ENCODE measurements at places on chromosomes 7 and 10.

DNA sequence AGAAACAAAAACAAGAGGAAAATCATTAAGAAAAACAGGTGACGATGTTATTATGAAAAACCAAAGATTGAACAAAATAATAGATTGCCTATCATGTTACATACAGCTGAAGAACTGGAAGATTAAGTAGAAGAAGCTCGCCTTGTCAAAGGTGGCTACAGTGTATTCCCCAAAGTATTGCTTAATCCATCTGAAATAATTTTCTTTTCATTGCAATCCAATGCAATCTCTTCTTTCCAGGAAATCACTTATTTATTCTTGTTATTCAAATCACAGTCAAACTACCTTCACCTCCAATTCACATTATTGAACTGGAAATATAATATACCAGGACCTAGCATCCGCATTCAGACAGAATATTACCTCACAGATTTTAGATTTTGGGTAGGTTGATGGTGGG lies 235.9 kb downstream of the AHR start:
- DNase-seq = no peak

GRCh38 chr10:88725798-88726197 lies 19.7 kb downstream of the LIPK start:
- no peak for DNase-seq

- no peak for DNase-seq
Observed at GRCh38 chr10:13977861-13978532, 352.7 kb downstream of the FRMD4A start.

- no peak for DNase-seq
Observed at GRCh38 chr7:80517282-80517747, 5.5 kb upstream of the GNAT3 start.

GRCh38 chr7:66189695-66190503 lies 15.2 kb upstream of the TPST1 start:
- no peak for DNase-seq

GRCh38 chr10:49078433-49078832 lies 36.9 kb downstream of the VSTM4 start:
- no peak for DNase-seq

- DNase-seq = no peak
Observed at GRCh38 chr10:112750427-112751167, 199.4 kb upstream of the TCF7L2 start.

- DNase-seq = no peak
Observed at GRCh38 chr10:49365675-49366415, 30.0 kb downstream of the DRGX start.

DNA sequence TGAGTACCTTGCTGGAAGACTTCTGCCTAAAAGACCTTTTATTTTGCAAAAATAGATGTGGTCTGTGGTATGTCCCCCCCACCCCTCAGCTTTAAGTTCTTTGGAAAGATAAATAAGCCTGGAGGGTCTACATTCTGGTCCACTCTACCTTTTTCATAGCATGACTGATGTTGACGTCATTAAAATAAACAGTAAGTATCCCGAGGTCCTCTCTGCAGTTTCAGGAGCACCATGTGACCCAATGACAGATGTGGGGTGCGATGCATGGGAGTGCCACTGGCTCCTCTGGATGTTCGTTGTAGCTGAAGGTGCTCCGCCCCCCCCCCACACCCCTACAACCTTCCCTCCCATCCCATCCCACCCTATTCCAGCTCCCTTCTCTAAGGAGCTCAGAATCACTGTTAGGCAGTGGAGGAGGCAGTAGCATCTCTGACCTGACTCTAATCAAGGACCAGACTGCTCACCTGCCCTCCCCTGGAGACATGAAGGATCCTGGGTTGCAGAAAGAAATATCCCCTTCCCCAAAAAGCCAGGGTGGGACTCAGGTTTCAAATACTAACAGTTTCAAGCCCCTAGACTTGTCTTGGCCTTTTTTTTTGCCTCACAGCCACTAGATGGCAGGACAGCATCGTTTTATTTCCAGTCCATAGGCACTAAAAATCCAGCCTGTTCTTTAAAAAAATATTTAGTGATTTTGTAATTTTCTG lies 25.1 kb downstream of the CASP7 start:
- peak; percentile 27 for DNase-seq

DNA sequence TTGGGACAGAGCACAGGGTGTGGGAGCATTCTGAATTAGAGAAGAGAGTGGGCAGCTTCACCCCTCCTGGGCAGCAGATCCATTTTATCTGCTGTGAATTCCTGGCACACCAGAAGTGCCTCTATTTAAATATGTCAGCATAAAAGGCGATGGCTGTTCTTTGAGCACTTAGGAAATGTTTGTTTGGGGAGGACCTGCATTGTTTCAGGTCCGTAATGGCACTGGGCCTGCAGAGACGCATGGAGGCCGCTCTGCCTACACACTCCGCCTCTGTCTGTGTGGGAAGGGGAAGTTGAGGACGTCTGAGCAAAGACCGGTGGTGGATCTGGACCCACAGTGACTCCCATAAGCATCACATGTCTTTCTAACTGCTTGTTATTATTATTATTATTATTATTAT lies 253.2 kb downstream of the CAMK1D start:
- no peak for DNase-seq

DNA sequence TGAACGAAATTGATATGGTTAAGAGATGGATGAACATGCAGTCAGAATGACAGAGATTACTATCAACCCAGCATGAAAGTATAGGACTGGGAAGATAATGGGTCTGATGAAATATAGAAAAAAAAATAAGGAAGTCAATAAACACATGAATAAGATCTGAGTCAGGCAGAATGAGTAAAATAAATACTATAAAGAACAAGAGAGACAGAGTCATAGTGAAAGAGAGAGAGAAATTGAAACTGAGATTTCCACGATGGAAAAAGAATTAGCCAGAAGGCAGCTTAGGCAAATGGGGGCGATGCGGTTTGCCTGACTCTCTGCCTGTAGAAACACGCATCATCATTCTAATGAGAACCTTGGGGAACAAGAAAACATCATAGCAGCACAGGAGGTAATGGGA lies 26.6 kb downstream of the SEMA3D start:
- no peak for DNase-seq

GRCh38 chr10:89670926-89671325 lies 25.9 kb upstream of the PANK1 start:
- DNase-seq = no peak

- no peak for DNase-seq
Observed at GRCh38 chr10:101774589-101775272, 1.2 kb downstream of the FGF8 start.

- DNase-seq = no peak
Observed at GRCh38 chr10:89838044-89838615, 136.7 kb downstream of the KIF20B start.

- no peak for DNase-seq
Observed at GRCh38 chr7:44377681-44378421, 52.5 kb upstream of the CAMK2B start.

DNA sequence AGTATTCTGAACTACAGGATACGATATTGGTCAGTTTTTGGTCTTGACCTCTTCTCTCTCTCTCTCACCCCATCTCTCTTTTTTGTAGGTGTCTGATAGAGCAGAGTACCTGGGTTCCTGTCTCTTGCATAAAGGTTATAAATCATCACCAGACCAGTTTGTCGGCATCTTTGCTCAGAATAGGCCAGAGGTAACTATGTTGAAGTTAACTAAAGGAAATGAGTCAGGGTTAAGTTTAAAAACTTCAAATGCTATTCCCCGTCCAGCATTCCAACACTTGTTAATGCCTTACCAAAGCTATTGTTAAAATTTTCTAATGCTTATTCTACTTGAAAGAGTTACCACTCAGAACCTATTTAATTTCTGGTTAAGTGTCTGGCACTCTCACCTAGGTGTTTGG lies 30.7 kb downstream of the ACSL5 start:
- DNase-seq = no peak

DNA sequence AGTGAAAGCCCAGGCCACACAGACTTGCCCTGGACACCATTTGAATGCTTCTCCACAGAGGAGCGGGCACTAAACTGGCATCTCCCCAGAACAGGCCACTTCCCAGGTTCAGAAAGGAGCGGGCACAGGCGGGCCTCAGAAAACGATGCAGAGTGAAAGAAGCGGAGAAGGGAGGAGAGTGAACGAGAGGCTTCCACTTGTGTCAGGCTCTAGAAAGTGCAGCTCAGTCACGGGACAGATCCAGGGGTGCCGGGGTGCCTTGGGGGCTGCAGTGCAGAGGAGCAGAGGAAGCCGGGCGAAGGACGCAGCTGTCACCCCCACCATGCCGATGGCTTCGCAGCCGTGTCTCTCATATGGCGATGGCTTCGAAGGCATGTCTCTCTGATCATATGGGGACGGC lies 26.1 kb upstream of the PRKAR1B start:
- DNase-seq = no peak

- no peak for DNase-seq
Observed at GRCh38 chr10:12051241-12051640, 8.6 kb upstream of the UPF2 start.

GRCh38 chr10:61321041-61321857 lies 131.9 kb downstream of the TMEM26 start:
- DNase-seq = no peak

DNA sequence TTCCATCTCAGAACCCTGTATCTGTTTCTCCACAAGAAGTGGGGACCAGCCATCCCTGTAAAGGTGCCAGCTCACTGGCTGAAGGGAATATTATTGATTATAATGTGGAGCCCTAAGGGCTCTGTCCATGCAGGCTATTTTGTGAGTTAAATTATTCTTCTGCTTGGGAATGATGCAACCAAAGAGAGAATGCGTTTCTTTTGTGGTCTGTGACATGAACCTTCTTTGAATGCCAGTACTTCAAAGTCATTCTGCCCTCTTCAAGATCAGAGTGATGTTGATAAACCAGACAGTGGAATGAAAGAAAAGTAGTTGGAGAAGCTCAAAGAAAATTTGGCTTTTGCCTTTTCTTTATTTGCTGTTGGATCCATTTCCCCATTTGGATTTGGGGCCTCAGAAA lies 995.2 kb downstream of the KCNMA1 start:
- DNase-seq = no peak

DNA sequence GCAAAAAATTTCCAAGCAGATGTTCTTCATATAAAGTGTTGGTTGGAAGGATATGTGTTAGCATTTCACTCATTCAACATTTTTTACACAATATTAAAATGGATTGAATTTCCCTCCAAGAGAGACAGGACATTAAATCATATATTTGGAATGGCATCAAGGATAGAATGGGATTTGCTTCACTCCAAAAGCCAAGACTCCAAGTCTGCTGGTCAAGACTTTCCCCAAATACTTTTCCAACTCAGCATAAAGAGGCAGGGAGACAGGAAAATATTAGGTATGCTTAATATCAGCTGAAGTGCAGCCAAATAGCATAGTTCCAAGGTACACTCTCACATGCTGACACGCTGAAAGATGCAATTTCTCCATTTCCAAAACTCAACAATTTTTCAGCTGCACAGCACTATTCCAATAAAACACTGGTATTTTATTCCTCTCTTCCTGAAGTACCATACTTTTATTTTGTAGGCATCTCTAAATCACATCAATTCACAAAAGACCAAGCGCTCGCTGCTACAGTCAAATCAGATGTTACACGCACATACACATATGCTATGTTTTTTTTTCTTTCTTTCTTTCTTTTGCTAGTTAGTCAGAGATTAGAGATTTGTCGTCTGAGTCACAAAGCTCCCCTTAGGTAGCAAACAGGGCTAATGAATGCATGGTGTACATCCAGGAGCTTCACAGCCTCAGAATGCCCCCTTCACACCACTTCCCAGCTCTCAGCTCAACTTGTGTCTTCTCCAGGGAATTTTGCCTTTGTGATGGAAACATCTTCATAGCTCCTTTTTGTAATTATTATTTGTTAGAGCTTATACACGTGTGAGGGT lies 1033.8 kb upstream of the AUTS2 start:
- no peak for DNase-seq

GRCh38 chr10:42654419-42654818 lies 16.0 kb upstream of the ZNF33B start:
- no peak for DNase-seq

DNA sequence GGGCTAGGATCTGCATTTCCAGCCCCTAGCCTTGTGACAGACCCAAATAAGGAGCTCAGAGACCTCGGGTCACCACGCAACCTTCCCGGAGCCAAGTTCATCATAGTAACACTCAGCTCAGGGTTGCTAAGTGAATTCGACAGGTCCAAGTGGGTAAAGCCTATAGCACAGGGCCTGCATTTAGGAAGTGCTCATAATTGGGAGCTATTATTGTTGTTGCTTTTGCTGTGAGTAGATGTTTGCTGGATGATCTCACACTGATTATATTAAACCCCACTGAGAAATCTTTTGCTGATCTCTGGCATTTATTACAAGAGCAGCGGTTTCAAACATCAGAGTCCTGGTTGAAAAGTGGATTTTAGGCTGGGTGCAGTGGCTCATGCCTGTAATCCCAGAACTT lies 20.3 kb upstream of the SAR1A start:
- no peak for DNase-seq

DNA sequence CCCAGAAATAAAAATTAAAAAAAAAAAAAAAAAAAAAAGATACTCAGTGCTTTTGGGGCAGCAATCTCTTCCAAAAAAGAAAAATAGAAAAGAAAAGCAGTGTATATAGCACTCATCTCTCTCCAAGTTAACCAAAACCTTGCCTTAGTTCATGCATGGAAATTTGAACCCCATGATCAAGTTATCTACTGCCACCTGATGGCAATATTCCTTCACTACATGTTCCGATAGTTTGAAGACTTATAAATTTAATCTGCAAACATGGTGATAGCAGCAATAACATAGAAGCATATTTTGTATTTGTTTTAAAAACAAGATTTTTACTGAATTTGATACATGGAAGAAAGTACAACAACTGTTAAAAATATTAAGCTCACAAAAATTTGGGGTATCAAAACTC lies 48.6 kb upstream of the SLIT1 start:
- DNase-seq = no peak

DNA sequence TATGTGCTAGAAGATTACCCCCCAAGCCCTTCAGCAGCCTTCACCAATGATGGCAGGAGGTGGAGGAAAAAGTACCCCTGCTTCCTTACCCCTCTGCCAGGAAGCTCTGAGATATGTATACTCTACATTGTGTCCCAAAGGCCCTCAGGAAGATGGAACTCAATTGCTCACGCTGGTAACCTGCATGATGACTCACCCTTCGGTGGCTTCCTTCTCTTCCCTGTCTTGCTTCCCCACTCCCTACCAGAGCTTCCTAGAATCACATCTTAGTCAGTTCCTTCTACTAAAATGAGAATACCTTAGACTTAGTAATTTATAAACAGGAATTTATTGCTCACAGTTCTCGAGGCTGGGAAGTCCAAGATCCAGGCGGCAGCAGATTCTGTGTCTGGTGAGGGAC lies 405.6 kb downstream of the TYW1 start:
- DNase-seq = no peak

DNA sequence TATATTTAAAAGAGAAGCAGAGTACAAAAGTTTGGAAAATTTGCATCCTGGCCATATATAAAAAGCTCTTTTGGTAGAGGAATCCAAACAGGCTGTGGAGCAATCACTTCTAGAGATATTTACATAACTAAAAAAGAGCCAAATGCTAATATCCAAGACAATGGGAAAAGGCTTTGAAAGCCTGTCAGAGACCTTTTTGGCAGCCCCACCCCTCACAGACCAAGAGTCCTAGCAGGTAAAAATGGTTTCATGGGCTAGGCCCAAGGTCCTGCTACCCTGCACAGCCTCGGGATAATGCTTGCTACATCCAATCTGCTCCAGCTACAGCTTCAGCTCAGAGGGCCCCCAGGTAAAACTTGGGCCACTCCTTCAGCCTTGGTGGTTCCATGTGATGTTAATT lies 430.2 kb upstream of the KCND2 start:
- no peak for DNase-seq

GRCh38 chr10:32266979-32267378 lies 80.0 kb downstream of the EPC1 start:
- DNase-seq = no peak

GRCh38 chr10:1662438-1663025 lies 74.8 kb downstream of the ADARB2 start:
- no peak for DNase-seq
